ENCODE measurements at places on chromosomes 16 and 17.

DNA sequence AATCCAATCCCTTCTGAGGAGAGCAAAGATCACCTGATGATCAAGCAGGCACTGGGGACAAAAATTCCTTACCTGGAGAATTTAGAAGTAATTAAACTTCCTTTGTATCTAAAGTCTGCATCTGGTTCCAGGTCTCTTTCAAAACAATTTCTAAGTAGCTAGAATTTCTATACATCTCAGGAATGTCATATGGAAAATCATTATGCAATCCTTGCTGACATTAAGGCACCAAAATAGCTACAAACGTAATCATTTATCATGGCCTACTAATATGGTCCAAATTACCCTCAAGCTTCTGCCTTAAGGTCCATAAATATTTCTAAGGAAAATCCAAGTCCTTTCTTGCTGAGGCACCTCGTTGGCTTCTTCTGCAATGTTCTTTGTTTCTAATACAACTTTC lies 32.9 kb upstream of the YPEL2 start:
- no peak for DNase-seq

- DNase-seq, result no peak
Measured at GRCh38 chr16:14057878-14058382, 13.2 kb upstream of the MRTFB start.

DNA sequence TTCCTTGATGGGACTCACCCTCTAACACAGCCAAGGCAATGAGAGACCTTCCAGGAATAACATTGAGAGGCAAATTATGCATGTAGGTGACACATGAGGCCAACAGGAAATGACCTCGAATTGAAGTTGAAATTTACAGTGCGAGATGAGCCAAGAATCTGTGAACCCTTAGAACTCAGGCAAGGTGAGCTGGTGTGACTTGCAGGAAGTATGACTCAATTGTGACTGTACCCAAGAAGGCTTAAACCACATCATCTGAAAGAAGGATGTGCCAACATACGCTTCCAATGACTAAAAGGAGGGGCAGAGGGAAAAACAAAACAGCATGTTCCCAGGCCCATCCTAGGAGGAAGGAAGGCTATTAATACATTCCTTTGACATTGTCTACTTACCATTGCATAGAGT lies 44.8 kb downstream of the PITPNC1 start:
- peak; percentile 86 for DNase-seq

DNA sequence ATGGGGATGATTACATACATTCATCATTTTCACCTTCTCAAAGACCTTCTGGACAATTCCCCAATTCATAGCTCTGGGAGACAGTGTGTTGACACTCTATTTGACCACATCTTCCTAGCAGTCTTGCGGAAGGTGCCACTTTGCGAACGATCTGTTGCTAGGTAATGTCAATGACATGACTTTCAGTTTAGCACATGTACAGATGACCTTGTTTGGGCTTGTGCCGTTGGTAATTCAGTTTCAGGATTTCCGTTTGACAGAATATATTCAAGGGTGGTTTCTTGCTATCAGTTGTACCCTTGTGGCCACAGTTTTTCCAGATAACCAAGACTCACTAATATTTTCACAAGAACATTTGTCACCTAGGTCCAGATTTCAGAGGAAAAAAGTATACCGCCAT lies 478.2 kb downstream of the WWOX start:
- no peak for DNase-seq

DNA sequence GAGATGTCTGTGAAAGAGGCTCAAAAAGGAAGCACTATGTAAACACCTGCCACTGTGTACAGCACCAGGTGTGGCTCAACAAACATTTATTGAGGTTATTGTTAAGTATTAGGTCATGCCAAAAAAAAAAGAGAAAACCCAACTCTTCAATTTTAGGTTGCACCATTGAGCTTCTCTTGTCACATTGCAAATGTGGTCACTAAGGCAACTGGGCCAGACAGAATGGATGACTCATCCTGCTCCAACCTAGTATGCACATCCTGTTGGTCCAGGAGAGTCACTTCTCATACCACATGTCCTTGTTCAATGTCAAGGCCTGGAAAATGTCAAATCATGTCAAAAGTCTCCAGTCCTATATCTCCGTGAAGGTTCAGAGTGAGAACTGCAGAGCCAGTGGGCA lies 25.0 kb downstream of the HOXB1 start:
- DNase-seq, result peak; percentile 92

GRCh38 chr16:49750341-49751000 lies 105.4 kb downstream of the ZNF423 start:
- no peak for DNase-seq

DNA sequence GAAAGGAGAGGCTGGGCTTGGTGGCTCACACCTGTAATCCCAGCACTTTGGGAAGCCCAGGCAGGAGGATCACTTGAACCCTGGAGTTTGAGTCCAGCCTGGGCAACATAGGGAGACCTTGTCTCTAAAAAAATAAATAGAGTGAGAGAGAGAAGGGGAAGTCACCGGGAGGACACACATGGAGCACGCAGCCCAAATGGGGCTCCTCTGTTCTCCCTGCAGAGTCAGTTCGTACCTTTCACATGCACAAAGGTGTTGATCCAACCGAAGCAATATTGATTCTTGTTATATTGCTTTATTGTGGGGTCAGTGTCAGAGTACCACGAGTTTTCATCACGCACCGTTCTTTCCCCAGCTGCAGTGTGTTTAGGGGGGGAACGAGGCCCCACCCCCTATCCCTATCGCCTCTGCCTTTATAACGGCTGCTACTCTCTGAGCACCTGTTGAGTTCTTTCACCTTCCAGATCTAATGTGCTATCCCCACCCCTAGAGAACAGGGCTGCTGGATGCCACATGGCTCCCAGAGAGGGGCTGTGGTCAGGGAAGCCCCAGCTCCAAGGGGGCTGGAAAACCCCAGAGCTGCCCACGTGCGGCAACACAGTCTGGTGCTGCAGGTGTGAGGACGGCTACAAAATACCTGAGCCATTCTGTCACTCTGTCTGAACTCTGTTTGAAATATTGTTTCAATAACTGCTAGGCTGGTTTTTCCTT lies 1.0 kb upstream of the TMEM235 start:
- no peak for DNase-seq

GRCh38 chr17:9371019-9371418 lies 204.6 kb downstream of the STX8 start:
- peak; percentile 16 for DNase-seq

GRCh38 chr16:66002601-66003000 lies 363.9 kb upstream of the CDH5 start:
- no peak for DNase-seq

DNA sequence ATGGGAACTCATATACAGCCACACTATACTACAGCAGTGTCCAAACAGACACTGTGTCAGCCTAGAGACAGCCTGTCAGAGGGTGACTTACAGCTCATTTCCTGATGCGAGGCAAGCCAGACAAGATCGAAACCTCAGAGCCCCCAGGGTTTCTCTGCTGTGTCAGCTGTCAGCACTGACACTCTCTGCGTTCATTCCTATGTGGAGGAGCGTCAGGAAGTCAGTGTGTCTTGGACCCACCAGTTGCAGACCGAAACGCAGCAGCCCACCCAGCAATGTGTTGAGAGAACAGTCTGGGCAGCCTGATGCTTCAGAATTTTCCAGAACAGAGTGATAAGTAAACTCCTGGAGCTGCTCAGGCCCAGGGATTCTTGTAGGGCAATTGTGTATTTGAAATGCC lies 20.6 kb upstream of the MAPT start:
- no peak for DNase-seq

GRCh38 chr17:7880076-7880868 lies 8.3 kb upstream of the CHD3 start:
- no peak for DNase-seq

DNA sequence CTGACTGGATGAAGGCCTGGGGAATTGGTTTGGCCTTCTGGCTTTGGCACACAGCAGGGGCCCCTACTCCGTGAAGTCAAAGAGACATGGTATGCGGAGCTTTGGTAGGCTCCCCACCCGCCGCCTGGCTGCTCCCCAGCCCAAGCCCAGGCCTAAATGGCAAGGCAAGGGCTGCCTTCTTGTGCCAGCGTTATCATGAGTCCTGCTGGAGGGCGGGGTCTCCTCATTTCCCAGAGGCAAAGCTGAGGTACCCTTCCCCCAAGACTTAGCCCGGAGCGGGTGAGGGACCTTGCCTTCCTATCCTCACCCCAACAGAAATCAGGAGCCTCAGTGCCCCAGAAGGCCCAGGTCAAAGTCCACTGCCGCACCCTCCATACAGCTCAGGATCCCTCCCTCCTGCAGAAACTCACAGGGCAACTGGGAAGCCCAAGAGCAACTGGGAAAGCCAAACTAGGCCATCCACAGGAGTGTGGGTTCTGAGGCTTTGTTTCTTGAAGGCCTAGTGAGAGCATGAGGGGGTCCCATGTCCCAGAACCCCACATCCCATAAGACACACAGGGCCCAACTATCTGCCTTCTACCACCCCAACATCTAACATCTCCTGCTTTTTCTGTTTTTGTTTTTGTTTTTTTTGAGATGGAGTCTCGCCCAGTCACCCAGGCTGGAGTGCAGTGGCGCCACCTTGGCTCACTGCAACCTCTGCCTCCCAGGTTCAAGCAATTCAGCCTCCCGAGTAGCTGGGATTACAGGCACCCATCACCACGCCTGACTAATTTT lies 9.3 kb downstream of the PGAP3 start:
- no peak for DNase-seq

- DNase-seq, result no peak
Measured at GRCh38 chr16:72394526-72394925, 222.6 kb upstream of the PMFBP1 start.

GRCh38 chr17:77266213-77266612 lies 125.4 kb downstream of the SEC14L1 start:
- DNase-seq, result no peak

DNA sequence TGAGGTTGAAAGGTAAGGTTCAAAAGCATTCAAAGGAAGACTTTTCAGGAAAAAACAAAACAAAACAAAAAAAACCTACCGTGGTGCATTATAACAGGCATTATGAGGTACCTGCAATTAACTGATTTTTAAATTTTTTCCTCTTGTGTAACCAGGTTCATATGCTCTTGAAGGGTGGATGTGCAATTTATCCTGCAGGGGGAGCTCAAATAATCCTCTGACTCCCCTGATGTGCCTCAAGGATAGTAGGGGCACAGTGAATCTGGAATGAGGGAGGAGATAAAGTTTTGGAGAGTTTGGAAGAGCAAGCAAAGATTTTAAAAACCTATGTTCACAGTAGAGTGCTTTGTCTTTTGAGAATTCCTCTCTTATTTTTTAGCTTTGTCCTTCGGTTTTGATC lies 1349.4 kb downstream of the CDH8 start:
- DNase-seq, result no peak

DNA sequence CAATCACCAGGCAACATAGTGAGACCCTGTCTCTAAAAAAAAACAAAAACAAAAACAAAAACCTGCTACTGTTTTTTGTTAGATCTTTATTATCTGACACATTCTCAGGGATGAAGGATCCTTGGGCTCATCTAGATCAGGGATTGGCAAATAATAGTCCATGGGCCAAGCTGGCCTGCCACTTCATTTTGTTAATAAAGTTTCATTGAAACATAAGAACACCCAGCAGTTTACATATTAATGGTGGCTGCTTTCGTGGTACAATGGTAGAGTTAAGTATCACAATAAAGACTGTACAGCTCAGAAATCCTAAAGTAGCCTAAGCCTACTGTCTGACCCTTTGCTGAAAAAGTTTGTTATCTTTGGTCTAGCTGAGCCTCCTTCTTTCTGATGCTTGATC lies 32.9 kb upstream of the CLEC18A start:
- no peak for DNase-seq

GRCh38 chr17:17468217-17469010 lies 8.4 kb upstream of the MED9 start:
- no peak for DNase-seq

DNA sequence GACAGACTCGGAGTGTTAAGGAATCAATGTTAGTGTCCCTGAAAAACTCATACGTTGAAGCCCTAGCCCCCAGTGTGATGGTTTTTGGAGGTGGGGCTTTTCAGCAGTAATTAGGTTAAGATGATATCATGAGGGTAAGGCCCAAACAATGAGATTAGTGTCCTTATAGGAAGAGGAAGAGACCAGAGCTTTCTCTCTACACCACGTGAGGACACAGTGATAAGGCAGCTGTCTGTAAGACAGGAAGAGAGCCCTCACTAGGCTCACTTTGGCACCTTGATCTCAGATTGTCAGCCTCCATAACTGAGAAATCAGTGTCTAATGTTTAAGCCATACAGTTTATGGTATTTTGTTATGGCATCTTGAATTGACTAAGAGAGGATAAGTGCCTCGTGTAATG lies 403.2 kb downstream of the NPIPA7 start:
- DNase-seq, result no peak

GRCh38 chr17:48711128-48711527 lies 11.2 kb downstream of the PRAC1 start:
- DNase-seq, result no peak

DNA sequence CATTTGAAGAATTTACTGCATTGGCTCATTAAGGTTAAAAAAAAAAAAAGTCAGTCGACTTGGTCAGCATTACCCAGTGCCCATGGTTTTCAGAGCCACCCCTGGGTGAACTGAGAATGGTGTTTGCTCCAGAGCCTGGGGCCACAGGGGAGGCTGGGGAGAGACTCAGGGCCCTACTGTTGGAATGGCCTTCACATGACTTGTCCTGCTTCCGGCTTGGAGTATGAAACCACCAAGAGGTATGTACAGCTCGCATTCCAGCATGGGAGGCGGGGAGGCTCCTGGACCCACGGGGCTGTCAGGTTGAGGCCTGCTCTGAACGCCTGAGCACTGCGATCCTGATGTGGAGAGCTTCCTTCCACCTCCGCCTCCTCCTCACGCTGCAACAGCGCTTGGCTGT lies 36.8 kb downstream of the MSI2 start:
- DNase-seq, result no peak

GRCh38 chr16:87550495-87550961 lies 51.8 kb upstream of the JPH3 start:
- peak; percentile 26 for DNase-seq

- DNase-seq, result no peak
Measured at GRCh38 chr17:38533866-38534497, 71.8 kb downstream of the SRCIN1 start.

- DNase-seq, result peak; percentile 80
Measured at GRCh38 chr16:30527635-30528178, 1.3 kb upstream of the ZNF768 start.

GRCh38 chr16:23110257-23110899 lies 38.9 kb downstream of the USP31 start:
- DNase-seq, result no peak
